ENCODE measurements at places on chromosomes 11 and 22.

DNA sequence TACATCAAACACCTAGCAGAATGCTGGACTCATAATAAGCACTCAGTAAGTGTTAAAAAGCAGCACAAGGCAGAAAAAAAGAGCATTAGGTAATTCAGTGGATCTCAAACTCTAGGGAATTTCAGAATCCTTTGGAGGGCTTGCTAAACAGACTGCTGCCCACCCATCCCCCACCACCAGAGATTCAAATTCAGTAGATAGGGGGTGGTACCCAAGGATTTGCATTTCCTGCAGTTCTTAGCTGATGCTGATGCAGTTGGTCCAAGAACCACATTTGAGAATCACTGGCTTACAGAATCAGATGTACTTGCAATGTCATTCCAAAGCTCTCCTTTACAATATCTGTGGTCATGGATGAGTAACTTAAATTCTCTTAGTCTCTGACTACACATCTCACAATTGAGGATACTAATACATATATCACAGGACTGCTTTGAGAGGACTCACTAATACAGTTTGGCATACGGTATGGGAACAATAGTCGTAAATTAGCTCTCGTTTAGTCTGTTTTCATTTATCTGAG, 664.5 kb downstream of the KCNA4 start:
- DNase-seq, result no peak

GRCh38 chr11:79906164-79906563, 465.3 kb upstream of the TENM4 start:
- no peak for DNase-seq

GRCh38 chr22:41560095-41560471, 727 bp upstream of the CSDC2 start:
- DNase-seq, result no peak

- DNase-seq, result no peak
These were observed 37.5 kb downstream of the BIRC2 start for GRCh38 chr11:102384419-102385079.

DNA sequence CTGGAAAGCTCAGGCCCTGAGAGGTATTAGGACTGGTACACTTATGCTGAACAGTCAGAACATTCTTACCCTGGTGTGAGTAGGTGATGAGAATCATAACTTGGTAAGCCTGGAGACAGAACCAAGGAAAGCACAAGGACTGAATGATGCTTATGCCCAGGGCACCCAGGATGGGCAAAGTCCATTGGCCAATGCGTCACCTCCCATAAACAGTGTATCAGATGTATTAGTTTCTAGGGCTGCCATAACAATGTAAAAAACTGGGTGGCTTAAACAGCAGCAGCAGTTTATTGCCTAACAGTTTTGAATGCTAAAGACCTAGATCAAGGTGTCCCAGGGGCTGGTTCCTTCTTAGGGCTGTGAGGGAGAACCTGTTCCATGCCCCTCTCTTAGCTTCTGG, 107.0 kb downstream of the FAR1 start:
- DNase-seq, result no peak

- no peak for DNase-seq
These were observed 10.5 kb upstream of the MCHR1 start for GRCh38 chr22:40668611-40669411.
